ENCODE measurements at places on chromosomes 13 and 19. TPM values are rescaled to one million over a fixed set of nuclear protein-coding genes. Genes with fewer than 3 reads are reported as not detected.

DNA sequence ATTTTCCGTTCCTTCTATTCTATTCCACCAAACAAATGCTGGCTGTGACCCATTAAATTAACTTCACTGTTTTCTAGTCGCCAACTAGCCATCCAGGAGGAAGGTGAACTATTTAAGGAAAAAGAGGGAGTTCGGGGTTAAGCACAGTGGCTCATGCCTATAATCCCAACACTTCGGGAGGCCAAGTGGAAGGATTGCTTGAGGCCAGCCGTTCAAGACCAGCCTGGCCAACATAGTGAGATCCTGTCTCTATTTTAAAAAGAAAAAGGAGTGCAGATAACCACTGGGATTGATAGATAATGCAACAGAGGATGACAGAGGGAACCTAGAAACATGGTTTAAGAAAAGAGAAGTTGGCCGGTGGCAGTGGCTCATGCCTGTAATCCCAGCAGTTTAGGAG is 44.7 kb downstream of the SPTBN4 start:
- no peaks in the 10 kb centered on the region for H3K4me1 ChIP-seq
- H3K36me3 ChIP-seq = no peaks in the 10 kb centered on the region
- H3K4me3 ChIP-seq = no peak overlapping the region
- no peak overlapping the region for H3K27ac ChIP-seq
- peaks cover 76% of the 10 kb centered on the region for H3K27me3 ChIP-seq

DNA sequence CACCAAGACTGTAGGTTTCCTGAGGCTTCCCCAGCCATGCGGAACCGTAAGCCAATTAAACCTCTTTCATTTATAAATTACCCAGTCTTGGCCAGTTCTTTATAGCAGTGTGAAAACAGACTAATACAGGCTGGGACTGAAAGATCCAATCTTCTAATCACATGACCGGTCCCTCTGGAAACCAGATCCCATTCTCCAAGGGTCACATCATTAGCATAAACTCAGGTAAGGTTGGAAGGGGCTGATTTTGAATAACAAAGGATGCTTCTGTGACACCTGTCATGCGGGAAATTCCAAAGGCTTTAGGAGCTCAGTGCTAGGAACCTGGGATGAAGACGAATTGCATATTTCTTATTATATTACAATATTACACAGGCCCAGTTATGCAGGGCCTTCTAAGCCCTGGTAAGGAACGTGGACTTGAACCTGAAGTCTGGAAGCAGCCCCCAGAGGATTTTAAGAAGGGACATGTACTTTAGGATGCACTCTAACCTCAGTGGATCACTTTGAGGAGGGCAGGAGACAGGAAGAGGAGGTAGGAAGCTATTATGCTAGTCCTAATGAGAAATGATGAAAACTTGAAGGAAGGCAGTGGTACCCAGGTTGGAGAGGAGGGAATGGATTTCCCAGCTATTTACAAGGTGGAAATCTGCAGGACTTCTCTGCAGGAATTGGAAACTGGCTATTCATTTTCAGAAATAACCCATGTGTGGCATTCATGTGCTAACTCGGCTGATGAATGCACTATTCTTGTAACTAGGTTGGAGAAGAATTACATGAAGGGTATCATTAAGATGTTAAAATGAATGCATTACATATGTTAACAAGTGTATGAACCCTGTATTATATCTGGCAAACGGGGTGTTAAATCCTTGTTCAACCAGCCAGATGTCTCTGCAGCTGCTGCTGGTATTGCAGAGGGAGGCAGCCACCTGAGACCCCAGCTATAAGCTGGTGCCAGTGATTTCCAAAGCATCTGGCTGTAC is 19.3 kb downstream of the TNFSF11 start:
- DNase-seq = no peak
- peaks cover 8% of the 10 kb centered on the region for H3K4me1 ChIP-seq
- H3K27me3 ChIP-seq = peaks cover 7% of the 10 kb centered on the region
- H3K36me3 ChIP-seq = no peaks in the 10 kb centered on the region

GRCh38 chr13:26847281-26847680 is 86.7 kb upstream of the GPR12 start:
- no peak for DNase-seq
- peaks cover 9% of the 10 kb centered on the region for H3K4me1 ChIP-seq
- H3K27ac ChIP-seq = peak overlapping the region; percentile 29
- H3K4me3 ChIP-seq = no peak overlapping the region
- peaks cover 10% of the 10 kb centered on the region for H3K27me3 ChIP-seq
- H3K36me3 ChIP-seq = no peaks in the 10 kb centered on the region

DNA sequence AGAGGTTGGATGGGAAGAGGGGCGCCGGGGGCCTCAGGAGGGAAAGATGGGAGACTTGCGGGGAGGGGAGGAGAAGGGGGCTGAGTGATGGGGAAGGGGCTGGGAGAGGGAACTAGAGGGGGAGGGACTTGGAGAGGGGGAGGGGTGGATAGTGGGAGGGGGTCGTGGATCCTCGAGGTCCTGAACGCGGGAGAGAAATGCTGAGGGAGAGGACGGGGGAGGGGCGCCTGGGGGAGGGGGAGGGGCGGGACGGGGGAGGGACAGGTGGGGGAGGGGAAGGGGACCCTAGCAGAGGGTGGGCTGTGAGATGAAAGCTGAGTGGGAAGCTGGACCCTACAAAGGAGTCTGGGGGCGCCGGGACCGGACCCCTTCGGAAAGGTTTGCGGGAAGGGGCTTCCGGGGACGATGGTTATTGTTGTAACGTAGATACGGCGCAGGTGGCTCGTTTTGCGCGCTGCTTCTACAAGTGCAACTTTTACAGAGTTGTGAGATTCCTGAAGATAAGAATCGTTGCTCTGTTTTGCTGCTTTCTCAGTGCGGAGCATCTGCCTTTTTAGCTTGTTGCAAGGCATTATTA is 418 bp downstream of the ZNF444 start:
- H3K36me3 ChIP-seq = no peaks in the 10 kb centered on the region
- DNase-seq = no peak
- H3K27me3 ChIP-seq = no peaks in the 10 kb centered on the region
- H3K27ac ChIP-seq = no peak overlapping the region

DNA sequence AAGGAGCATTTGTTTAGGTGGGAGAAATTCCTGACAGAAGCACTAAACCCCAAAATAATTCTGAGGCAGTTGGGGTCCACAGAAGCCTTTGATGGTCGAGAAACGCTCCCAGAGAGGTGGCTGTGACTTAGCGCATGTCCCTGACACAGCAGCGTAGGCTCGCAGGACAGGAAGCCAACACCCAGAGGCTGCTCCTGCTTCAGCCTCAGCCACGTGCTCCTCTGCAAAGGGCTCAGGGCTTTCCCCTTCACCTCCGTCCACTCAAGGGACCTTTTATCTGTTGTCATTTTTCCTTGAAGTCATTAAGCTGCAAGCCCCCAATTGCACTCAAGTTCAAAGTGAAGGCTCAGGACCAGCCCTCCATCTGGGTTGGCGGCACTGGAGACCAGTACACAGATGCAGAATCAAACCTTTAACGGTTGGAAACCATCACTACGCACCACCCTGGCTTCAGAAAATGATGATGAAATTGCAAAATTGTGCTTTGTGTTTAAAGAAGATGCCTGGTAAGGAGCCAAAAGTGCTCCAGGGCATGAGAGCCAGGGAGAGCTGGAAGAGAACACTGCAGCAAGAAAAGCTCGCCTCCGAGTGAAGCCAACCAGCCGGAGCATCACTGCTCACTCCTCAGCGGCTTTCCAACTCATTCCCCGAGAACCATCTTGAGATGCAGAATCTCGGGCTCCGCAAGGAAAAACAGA is 219.6 kb downstream of the RAP2A start:
- no peaks in the 10 kb centered on the region for H3K36me3 ChIP-seq
- H3K4me1 ChIP-seq = no peaks in the 10 kb centered on the region
- DNase-seq = no peak
- no peak overlapping the region for H3K4me3 ChIP-seq
- peaks cover 6% of the 10 kb centered on the region for H3K27me3 ChIP-seq

The CATSPERD gene
- total RNA-seq = not detected

DNA sequence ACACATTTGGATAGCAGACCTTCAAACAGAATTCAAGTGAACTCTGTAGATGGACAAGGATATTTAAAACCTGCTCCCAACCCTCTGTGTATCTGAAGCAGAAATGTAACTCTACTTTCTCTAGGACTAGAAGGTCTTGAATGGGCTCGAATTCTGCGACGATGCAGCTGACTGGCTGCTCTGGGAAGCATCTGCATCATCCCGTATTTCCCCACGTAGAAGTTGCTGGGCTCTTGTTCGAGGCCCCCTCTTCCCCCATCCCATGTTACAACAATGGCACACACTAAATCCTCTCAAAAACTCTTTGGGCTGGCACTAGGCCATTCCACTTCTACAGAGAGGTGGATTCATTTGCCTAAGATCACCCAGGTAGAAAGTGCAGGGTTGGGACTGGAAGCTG is 15.0 kb downstream of the C19orf81 start:
- peaks cover 56% of the 10 kb centered on the region for H3K27me3 ChIP-seq
- H3K36me3 ChIP-seq = no peaks in the 10 kb centered on the region
- H3K4me3 ChIP-seq = peak overlapping the region; percentile 78

GRCh38 chr19:31421856-31422255 is 72.6 kb upstream of the TSHZ3 start:
- no peak overlapping the region for H3K27ac ChIP-seq
- H3K27me3 ChIP-seq = peaks cover 55% of the 10 kb centered on the region
- H3K36me3 ChIP-seq = no peaks in the 10 kb centered on the region

DNA sequence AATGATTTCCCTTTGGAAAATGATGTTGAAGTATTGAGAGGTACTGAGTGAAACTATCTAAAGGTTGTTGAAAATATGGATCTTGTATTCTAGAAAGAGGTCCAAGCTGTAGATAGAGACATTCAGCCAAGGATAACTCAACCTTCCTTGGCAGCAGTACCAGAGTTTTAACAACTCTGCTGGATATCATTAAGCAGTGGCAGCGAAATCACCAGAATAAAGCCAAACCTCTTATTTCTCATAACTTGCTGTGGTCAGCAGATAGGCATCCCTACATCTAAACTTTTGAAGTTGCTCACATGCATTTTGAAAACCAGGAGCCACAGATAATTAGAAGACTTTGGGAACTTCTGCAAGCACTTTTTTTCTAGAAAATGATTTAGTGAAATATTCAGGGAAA is 559.8 kb downstream of the IRS2 start:
- H3K36me3 ChIP-seq = peaks cover 11% of the 10 kb centered on the region
- no peaks in the 10 kb centered on the region for H3K27me3 ChIP-seq
- no peak overlapping the region for H3K4me3 ChIP-seq
- no peak for DNase-seq
- peaks cover 6% of the 10 kb centered on the region for H3K4me1 ChIP-seq

The ZNF850 gene
- 13.5 TPM for total RNA-seq

DNA sequence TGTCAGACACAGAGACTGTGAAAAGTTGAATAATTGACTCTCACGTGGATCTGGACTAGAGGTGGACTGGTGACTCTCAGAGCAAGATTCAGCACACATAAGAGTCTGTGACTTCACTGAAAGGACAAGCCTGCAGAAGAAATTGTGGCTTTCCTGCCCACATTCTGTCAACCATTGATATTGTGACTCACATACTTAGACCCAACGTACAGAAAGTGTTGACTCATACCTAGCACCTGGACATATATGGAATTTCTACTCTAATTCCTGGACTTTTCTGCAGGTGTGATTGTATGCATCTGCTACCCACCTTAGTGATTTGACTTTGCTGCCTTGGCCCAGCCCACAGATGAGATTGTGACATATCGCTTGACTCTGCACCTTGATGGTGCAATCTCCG is 15.6 kb upstream of the ZNF730 start:
- no peak overlapping the region for H3K4me3 ChIP-seq
- H3K4me1 ChIP-seq = no peaks in the 10 kb centered on the region
- H3K36me3 ChIP-seq = peaks cover 54% of the 10 kb centered on the region

GRCh38 chr13:74162135-74162534 is 27.9 kb upstream of the KLF12 start:
- no peaks in the 10 kb centered on the region for H3K27me3 ChIP-seq
- DNase-seq = no peak
- H3K4me1 ChIP-seq = peaks cover 16% of the 10 kb centered on the region
- H3K4me3 ChIP-seq = no peak overlapping the region
- no peak overlapping the region for H3K27ac ChIP-seq

The ZNF772 gene
- total RNA-seq = 14.6 TPM
